ENCODE measurements at places on chromosomes 16 and 17.

- DNase-seq = peak; percentile 84
Observed at GRCh38 chr17:35245196-35245486, 2.3 kb downstream of the SLFN5 start.

DNA sequence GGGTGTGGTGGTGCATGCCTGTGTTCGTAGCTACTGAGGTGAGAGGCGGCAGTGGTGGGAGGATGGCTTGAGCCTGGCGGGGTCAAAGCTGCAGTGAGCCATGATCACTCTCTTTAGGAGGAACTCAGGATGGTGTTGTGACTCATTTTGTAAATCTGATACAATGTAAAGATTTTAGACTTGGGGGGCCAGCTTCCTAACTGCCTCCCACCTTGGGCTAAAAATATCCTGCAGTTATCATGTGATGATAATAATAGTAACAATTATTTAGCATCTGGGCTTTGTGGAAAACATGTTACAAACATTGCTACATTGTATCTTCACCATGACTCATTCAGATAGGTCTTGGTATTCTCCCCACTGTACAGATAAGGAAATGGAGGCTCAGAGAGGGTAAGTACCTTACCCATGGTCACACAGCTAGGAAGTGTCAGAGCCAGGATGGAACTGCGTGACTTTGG is 7.4 kb downstream of the CTNS start:
- DNase-seq = no peak

DNA sequence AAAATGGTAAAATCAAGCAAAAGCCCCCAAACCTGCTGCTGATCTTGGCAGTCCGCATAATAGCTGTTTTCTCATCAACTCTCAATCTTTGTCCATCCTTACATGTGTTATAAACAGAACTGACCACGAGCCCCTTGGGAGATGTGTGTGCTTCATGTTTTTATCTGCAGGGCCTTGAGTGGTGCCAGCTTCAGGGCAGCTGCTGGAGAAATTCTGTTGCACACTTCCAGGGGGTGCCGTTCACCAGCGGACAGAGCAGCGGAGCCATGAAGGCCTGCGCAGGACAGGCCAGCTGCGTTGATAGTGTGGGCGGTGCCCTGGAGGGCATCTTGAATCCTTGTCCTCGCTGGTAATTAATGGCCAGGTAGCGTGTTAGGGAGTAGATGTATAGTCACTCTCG is 20.1 kb downstream of the MPRIP start:
- no peak for DNase-seq

- DNase-seq = no peak
Observed at GRCh38 chr17:79706931-79707850, 23.6 kb upstream of the ENPP7 start.

DNA sequence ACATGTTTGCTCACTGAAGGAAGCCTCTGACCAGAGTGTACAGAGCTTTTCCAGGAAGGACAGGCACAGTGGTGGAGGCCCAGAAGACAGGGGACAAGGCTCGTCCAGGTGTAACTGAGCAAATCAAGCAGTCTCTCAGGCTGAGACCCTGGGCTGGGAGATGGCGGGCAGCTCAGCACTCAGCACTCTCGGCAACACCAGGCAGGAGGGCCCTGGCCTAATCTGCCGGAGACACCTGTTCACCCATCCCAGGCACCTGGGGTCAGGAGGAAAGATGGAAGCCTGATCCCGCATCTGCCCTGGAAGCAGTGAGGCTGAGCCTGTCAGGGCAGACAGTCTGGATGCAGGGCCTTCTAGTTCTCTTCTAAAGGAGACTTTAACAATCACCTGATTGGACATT is 4.8 kb downstream of the RASL10B start:
- DNase-seq = no peak

GRCh38 chr16:55949518-55949917 is 74.3 kb upstream of the CES5A start:
- DNase-seq = no peak

DNA sequence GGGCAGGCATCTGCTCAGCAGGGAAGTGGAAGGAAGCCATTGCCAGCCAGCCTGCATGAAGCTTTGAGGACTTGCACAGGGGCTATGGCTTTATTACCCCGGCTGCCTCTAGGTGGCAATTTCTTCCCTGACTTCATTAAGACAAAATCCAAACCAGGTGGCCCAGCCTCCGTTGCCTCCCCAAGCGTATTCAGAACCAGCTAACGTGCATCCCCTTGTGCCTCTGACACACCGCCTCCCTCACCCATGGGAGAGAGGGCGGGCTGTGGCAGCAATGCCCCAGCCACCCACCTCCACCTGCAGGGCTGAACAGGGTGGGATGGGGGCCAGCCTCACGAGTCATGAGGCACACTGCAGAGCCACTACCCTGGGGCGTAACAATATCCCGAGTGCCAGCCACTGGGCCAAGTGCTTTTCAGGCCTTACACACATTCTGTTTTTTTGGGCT is 6.8 kb downstream of the KIFC3 start:
- DNase-seq = peak; percentile 23

DNA sequence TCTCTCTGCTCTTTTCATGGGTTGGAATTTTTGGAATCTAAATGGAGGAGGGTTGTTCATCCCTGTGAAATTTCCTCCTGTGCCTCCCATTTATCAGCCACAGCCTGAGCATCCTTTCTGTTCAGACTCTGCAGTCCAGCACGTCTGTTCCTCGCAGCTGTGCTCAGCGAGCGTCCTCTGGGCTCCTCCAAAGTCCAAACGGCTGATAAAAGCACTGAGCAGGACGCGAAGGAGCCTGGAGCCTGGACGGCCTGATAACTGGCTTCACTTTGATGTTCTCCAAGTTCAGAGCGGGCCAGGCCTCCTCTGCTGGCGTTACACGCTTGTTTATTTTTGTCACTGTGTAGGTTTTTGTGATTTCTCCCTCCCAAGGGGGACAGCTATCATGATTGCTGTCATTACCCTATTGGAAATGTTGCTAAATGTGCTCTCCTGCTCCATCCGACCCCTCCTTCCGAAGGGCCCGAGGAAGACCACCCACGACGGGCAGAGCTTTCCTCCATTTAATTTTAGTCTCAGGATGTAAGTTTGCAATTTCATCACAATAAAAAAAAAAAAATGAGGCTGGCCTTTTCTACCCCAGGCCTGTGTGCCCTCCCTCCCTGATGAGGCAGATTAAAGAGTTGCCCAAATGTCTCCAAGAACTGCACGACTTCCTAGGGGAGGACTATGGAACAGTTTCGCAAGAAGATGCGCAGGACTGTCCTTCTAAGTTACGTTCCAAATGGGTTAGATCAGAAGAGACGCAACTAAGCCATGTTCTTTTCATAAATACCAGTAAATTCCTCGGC is 290.5 kb upstream of the FOXF1 start:
- DNase-seq = no peak

- DNase-seq = peak; percentile 10
Observed at GRCh38 chr16:66337463-66338188, 28.9 kb upstream of the CDH5 start.

GRCh38 chr16:48126801-48127644 is 28.8 kb downstream of the ABCC12 start:
- DNase-seq = peak; percentile 97

All from fibroblast of skin of left biceps (primary cell).